GM12878 (cell line): ENCODE measurements at places on chromosomes 6 and 20. TPM values are rescaled to one million over a fixed set of nuclear protein-coding genes. Genes with fewer than 3 reads are reported as not detected.

DNA sequence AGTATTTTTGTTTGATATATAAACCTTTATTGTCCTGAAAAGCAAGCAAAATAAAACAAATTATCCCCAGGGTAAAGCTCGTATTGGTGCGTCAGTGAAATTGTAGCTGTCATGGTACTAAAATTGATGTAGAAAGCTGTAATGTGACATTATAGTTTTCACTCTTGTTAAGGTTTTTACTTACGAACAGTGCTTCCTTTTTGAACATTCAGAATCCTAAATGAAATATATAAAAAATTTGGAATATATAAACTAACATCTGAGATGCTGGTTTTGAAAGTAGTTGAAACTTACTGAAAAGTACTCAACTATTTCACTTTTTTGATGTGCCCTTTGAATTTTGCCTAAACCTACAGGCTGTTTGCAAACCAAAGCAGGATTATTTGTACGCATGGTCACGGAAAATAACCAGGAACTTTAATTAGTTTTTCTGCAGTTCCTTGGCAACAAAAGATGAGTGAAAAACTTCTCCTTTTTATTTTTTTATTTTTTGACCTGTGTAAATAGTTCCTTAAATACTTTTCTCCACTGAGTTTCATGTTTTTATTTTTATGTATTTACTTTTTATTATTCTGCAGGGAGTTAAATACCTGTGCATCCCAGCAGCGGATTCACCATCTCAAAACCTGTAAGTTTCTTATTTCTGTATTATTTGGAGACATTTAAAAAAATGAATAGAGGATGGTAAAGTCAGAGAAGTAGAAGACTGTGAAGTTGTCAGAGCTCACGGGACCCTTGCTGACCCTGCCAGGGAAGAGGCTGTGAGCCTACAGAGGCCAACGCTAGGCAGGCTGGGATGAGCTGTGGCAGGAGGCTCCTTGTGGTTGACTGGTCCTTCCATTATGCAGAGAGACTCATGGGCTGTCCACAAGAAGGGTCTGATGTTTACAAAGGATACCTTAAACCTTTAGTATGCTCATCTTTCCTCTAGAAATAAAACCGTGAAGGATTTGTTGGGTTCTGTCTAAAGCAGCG, 42.5 kb downstream of the DUSP22 start:
- H3K27me3 ChIP-seq = no peaks in the 10 kb centered on the region
- peaks cover 2% of the 10 kb centered on the region for H3K36me3 ChIP-seq
- peaks cover 86% of the 10 kb centered on the region for H3K4me1 ChIP-seq
- no peak overlapping the region for H3K4me3 ChIP-seq

- no peaks in the 10 kb centered on the region for H3K36me3 ChIP-seq
- no peaks in the 10 kb centered on the region for H3K27me3 ChIP-seq
- peaks cover 48% of the 10 kb centered on the region for H3K4me1 ChIP-seq
Measured at GRCh38 chr6:195861-196360, 96.4 kb upstream of the DUSP22 start.

DNA sequence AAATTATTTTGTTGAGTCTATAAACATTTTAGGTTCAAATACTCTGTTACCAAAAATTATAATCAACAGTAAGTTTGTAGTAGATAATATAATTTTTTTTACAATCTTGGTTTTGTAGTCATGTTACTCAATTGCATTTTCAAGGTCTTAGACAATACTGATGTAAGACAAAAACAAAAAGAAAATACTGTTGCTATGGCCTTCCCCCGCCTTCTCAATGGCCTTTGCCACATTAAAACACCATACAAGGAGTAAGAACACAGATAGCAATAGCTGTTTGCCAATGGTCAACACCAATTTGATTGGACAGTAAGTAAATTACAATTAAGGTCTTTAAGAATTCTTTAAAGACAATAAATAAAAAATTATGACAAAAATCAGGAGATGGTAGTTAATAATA, 450.2 kb downstream of the CDC5L start:
- no peaks in the 10 kb centered on the region for H3K4me1 ChIP-seq
- no peak for DNase-seq
- H3K4me3 ChIP-seq = no peak overlapping the region
- H3K27me3 ChIP-seq = no peaks in the 10 kb centered on the region

DNA sequence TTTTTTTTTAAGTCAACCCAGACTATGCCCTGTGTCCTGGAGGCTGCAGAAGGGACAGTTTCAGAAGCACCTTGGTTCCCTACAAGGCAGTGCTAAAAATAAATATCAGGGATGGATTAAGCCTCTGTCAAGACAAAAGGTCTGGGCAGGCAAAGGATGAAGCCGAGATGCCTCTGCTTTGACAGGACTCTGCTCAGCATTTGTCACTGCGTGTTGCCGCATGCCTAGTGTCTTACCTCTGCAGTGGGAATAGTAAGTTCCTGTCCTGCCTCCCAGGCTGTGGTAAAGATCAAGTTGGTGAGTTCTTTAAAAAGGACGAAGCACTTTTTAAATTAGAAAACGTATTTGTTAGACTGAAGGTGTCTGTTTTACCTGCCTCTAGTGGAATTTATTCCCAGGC, 15.1 kb downstream of the AAR2 start:
- H3K4me3 ChIP-seq = no peak overlapping the region
- H3K36me3 ChIP-seq = peaks cover 17% of the 10 kb centered on the region
- H3K4me1 ChIP-seq = no peaks in the 10 kb centered on the region
- no peak for DNase-seq
- no peaks in the 10 kb centered on the region for H3K27me3 ChIP-seq
- no peak overlapping the region for H3K27ac ChIP-seq

DNA sequence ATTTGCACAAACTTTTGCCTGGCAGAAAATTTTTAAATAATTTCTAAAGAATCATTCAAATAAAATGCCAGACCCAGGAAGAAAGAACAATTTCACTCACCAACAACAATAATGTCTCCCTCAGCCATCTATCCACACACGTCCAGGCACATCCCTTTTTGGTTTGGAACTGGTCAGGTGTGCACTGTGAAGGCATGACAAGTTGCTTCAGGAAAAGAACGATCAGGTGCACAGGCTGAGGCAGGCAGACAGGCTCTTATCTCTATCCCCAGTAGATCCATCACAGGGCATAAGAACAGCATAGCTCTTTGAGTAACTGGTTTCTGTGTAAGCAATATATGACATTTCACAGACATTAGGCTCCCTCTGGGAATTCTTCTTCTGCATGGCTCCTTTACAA, 18.1 kb upstream of the NXT1 start:
- no peak overlapping the region for H3K4me3 ChIP-seq
- H3K36me3 ChIP-seq = no peaks in the 10 kb centered on the region
- peaks cover 17% of the 10 kb centered on the region for H3K4me1 ChIP-seq

- no peaks in the 10 kb centered on the region for H3K36me3 ChIP-seq
- DNase-seq = no peak
- H3K27ac ChIP-seq = no peak overlapping the region
- no peak overlapping the region for H3K4me3 ChIP-seq
- H3K4me1 ChIP-seq = no peaks in the 10 kb centered on the region
Measured at GRCh38 chr6:161618831-161619454, 345.1 kb upstream of the AGPAT4 start.

Gene PPP1R3D
- polyA plus RNA-seq = 1.8 and 2.8 TPM in 2 replicates

Gene WFDC2
- polyA plus RNA-seq = 0.30 TPM in 1 of 2 replicates, not detected in the other

Gene MYT1
- 0.03 TPM in 1 of 2 replicates, not detected in the other for polyA plus RNA-seq

Gene PPP1R18
- polyA plus RNA-seq = 43.0 and 46.3 TPM in 2 replicates

Gene FAM83D
- 32.5 and 34.1 TPM in 2 replicates for polyA plus RNA-seq

Gene EMILIN3
- polyA plus RNA-seq = not detected in 2 replicates

Gene NRN1
- 0.20 and 0.24 TPM in 2 replicates for polyA plus RNA-seq
